ENCODE measurements at places on chromosomes 6 and 20.

- no peak for DNase-seq
These were observed 4.1 kb upstream of the ZNFX1 start for GRCh38 chr20:49281913-49282467.

DNA sequence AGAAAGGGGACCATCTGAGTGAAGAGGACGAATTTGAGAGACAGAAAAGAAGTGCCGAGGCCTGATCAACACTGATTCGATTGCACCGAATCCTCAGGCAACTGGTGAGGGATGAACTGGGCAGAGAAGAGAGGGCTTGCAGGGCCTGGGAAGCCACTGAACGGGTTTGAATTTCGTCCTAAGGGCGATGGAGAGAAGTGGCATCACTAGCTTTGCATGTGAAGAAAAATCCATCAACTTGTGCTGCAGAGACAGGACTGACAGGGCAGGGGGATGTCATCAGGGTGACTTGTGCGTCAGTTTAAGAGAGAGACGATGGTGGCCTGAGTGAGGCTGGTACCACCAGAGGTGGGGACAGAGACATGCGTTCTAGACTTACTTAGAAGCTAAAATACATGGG is 73.7 kb upstream of the SLC22A23 start:
- no peak for DNase-seq

DNA sequence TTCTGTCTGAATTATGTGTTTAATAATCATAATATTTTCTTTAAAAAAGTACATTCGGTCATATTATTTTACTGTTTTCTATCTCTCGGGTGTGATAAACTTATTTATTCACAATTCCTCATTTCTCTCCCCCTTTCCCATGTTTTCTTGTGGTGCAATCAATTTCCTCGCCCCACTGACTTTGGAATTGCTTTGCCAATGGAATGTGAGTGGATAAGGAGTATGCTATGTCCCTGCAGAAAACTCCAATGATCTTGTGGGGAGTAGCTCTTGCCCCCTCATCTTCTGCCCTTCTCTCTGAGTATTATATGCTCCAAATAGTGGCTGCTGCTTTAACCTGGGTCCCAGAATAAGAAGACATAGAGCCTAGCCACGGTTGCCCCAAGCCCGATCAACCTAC is 64.1 kb downstream of the HMGN3 start:
- no peak for DNase-seq

DNA sequence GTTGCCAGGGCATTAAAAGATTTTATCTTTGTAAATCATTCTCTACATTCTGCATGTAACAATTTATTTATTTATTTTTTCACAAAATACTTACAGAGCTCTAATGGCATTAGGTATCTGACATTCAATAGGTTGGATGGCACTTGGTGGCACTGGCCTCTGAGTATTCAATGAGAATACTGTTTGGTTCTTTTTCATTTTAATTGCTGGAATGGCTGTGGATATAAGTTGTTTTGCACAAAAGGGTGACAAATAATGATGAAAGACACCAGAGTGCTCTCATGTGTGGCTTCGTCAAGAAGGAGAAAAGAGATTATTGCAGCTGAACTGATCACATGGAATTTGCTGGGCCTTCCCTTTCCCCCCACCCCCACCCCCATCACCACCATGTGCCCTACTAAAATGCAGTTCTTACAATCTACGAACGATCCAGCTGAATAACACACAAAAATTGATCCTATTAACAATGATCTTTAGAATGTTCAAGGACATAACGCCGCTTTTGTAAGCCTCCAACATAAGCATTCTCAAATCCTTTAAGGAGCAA is 195.2 kb upstream of the POU3F2 start:
- no peak for DNase-seq

DNA sequence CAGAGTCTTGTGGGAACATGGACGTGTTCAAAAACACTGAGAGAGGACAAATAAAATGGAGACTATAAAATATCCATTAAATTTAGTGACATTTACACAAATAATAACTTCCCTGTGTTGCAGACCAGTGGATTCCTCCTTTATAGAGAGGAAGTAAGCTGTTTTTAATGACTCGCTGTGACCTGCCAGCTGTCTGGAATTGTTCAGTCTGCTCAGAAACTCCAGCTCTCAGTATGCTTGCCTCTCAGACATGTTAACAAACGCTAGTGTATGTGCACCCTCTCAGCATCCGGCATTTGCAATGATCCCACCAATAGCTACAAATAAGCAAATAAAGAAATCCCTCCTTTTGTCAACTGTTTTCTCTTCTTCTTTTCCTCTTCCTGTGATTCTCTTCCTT is 158.0 kb upstream of the TCF21 start:
- no peak for DNase-seq

DNA sequence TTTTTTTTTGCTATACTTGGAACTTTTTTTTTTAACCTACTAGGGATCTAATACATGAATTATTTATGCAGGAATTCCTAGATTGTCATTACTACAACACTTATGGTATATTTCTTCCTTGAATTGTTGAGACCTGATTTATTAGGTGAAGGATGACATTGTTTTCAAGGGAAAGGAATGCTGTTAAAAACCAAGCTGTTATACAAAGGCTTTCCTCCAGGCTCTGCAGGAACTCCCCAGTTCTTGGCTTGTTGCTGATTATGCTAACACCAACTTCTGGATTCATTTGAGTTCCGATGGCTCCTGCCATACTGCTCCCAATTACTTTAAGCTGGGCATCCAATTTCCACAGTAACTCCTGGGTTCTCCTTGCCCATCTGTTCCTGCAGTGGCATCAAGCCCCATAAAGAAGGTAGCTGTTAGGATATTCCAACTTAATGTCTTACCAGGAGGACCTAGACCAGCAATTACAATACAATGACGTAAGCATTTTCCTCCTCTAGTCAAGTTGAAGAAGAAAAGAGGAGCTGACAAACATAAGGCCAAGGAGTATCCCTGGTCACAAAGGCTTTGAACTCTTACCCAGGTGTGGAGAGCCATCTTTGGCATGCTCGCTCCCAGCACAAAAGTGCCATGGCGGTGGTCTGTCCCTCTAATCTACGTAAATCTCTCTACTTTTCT is 215.9 kb upstream of the AGPAT4 start:
- DNase-seq: no peak

DNA sequence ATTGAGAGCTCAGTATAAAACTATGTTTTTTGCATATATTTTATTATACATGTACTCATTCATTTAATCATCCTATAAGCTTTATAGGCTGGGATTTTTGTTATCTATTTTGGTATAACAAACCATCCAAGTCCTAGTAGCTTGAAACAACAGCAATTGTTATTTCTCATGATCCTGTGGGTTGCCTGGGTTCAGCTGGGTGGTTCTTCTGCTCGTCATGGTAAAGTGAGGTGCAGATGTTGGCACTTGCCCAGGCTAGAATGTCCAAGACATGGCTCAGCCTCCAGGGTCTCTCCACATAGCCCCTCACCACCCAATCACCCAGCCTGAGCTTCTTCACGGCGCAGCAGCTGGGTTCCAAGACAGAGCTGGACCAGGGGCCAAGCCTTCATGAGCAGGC is 20.8 kb upstream of the TM9SF4 start:
- no peak for DNase-seq

- no peak for DNase-seq
These were observed 179.2 kb downstream of the PKHD1 start for GRCh38 chr6:51908243-51908642.

- DNase-seq: no peak
These were observed 201.1 kb downstream of the ZFAND3 start for GRCh38 chr6:38020593-38020992.

GRCh38 chr6:144062786-144063185 is 32.6 kb downstream of the SF3B5 start:
- DNase-seq: no peak

DNA sequence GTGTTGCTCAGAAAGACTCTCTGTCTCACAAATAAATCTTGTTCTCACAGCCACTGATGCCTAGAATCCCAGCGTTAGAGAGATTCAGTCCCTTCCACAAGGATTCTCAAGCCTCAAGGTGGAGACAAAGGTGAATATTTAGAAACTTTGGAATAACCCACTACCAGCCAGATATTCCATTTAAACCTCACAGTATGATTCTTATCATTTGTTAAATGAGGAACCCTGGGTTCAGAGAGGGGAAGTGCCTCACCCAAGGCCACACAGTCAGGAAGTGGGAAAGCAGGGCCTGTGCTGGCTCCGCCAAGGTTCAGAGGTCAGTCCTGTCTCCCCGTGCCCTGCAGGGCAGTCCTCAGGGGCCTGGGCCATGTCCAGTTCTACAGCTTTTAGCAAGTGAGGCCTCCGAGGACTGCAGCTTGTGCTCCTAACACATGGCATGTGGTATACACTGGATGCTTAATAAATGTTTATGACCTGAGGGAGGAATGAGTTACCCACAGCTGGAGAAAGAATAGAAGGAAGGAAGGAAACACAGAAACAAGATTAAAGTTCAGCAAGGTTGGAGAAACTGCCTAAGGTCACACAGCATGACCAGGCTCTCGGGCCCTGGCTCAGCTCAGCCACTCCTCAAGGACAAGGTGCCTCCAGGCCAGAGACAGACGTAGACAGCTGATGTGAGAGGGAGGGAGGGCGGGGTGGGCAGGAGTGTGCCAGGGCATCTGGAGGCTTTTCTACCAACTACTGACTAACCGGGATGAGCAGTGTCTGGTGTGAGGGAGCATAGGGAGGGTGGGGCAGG is 3.9 kb upstream of the TGM2 start:
- DNase-seq: no peak

GRCh38 chr6:10564975-10565673 is 44.0 kb downstream of the GCNT2 start:
- DNase-seq: no peak

DNA sequence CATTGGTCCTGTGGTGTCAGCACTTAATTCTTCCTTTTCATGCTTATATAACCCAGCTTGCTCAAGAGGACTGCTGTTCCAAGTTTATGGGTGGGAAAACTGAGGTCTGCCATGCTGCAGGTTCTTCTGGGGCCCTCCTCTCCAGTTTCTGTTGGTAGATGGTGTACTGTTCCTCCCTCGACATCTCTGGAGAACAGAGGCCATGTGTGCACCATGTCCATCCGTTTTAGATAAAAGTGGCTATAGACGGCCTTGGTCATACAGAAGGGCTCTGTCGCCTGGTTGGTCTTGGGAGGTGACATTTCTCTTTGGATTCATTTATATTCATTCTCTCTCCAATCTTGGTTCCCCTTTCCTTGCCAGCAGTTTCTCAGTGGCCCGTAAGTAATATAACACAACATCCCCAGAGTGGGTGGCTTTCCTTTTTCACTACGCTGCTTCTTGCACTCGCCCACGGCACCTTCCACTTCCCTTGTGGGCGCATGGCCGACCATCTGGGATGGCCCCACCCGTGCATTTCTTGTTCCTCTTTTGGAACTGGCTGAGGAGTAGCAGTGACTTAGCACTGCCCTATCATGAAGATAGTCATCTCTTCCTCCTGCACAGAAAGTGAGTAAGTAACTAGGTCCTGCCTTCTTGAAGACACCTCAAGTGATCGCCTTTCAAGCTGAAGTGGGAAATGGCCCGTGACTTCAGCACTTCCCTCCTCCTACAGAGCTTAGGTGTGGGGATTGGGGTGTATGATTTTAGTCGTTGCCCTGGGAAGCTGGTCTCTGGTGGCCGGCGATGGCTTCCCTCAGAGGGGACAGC is 94.2 kb downstream of the RREB1 start:
- peak; percentile 56 for DNase-seq

GRCh38 chr6:167569879-167570278 is 245.0 kb downstream of the TTLL2 start:
- DNase-seq: no peak

GRCh38 chr6:168712993-168713392 is 272.0 kb downstream of the SMOC2 start:
- no peak for DNase-seq

- no peak for DNase-seq
These were observed 83.8 kb downstream of the GCLC start for GRCh38 chr6:53461041-53461656.

DNA sequence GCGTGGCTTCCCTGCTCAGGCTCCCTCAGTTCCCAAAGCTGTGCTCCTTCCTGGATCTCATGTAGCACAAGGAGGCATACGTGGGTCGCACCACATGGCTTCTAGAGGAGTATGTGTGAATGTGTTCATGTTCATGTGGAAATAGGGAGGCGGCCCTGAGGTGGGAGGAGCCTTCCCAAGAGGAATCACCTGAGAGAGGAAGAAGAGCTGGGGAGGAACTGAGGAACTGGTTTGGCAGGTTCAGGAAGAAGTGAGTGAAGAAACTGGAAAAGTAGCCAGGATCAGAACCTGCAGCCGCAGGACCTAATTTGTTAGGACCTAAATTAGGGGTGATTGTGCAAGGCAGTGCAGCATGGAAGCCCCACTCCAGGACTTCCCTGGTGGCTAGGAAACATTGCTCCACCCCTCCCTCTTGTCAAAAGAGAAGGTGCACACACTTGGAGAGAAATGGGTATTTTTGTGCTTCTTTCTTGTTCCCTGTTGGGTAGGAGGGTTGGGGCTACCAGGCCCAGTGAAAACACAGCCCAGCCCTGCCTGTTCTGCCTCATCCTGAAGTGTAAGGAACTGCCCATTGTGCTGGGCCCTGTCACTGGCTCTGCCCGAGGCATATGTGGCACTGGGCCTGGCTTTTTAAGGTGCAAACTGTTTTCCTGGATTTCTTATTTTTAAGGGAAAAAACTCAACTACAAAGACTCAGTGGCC is 20.7 kb downstream of the SYNJ2 start:
- no peak for DNase-seq

DNA sequence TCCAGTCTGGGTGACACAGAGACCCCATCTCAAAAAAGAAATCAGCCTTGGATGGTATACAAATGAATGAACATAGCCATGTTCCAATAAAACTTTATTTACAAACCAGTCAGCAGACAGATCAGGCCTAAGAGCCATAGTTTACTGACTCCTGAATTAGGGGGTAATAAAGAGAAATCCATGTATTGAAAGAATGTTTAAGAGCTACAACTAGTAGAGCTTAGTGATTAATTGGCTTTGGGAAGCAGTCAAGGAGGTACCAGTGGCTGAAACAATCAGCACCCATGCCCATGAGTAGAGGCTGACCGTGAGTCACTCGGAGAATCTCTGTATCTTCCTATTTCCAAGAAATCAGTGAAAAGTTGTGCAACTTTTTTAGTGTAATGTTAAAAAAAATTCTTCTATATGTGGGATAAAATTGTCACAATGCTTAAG is 223.6 kb upstream of the RREB1 start:
- DNase-seq: no peak

GRCh38 chr6:146546443-146547043 is 2.9 kb downstream of the RAB32 start:
- no peak for DNase-seq

- no peak for DNase-seq
These were observed 75.7 kb upstream of the OPRM1 start for GRCh38 chr6:153963352-153963751.

GRCh38 chr6:50851049-50851845 is 32.6 kb downstream of the TFAP2B start:
- DNase-seq: no peak

- no peak for DNase-seq
These were observed 190.2 kb downstream of the TSHZ2 start for GRCh38 chr20:53162251-53162835.
